Iris pigment epithelial cell (primary cell): ENCODE measurements at places on chromosomes 7 and 10.

DNA sequence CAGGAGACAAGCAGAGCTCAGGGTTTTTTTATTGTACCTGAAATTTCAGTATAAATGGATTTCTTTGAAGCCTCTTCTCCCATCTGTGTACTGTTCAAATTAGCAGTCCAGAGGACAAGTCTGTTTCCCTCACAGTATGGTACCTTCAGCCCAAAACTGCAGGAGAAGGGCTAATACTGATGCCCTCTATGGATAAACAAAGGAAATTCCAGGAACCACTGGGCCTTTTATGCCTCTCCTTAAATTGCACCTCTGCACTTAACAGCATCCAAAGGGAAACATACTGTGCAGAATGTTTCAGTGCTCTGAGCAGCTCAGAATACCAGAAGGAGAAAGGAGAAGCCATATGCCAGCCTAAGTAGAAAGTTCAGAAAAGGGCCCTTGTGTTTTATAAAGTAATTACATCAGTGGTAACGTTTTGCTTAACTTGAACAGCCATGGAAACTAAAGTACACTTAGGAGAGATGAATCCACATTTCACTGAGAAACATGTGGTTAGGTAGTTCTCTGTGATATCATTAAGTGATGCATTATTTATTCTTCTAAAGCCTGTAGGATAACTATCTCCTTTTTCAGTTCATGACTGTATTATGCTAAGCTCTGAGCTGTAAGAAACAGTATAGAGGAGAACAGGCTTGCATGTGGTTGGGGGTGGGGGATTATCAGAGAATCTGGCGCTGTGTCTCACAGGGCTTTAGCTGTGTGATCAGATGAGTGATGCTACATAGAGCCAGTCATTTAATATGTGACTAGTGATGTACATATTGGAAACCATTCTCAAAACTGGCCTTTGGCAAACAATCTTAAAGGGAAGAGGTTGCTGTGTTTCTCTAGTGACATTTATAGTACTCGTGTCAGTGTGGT lies 111.3 kb downstream of the POU6F2 start:
- DNase-seq = no peak

DNA sequence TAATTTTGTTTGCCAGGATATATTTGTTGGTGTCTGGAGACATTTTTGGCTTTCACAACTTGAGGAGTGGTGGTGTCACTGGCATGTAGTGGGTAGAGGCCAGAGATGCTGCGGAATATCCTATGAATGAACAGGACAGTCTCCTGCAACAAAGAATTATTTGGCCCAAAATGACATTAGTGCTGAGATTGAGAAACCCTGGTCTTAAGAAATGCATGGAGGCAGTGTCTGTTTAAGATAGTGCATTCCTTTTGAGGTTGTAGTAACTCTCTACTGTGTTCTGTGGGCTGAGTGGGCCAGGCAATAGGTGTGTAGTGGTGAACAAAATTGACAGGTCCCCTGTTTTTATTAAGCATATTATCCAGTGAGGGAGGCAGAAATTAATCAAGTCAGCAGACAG lies 165.5 kb downstream of the CDK14 start:
- DNase-seq = peak; percentile 47

- DNase-seq = peak; percentile 63
Measured at GRCh38 chr7:98323597-98324322, 42.3 kb downstream of the BRI3 start.

DNA sequence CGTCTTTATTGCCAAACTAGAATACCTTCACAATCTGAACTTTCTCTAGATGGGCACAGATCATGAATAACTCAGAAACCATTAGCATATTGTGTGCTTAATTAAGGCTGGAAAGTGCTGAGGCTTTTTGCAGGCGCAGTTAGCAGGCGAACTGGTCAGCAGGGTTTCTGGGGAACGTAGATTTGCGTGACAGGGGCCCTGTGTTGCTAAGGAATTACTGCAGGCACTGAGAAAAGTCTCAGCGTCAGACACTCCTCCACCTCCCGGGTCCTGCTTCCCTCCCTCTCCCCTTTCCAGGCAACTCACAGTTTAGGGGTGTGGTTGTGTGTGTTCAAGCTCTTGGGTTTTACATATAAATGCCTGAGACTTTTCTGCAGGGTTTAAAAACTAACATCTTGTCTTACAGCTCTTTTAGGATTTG lies 2.2 kb downstream of the MAP3K8 start:
- peak; percentile 80 for DNase-seq

DNA sequence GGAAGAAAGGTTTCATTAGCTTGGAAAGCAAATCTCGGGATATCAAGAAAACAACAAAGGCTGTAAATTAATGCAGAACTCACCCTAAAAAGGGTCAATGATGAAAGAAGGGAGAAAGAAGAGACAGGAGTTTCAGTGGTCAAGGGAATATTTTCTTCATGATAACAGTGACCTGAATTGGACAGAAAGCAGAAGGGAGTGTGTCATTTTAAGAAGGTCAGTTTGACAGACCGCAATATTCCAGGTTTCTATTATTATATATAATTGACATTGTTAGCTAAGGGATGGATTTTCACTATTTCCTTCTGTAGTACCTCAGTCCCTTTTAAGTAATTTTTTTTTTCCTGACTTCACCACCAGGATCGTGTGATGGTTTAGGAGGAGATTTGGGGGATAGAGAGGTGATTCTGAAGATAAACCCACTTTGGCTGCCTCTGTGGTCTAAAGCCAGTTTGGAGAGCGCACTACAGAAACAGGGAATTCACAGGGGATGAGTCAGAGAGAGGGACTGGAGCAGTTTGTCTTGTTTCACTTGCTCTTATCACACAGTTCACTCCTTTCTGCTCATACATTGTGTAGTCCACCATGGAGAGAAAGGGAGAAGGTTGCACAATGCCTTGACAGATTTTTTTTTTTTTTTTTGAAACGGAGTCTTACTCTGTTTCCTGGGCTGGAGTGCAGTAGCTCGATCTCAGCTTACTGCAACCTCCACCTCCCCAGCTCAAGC lies 417.9 kb downstream of the AUTS2 start:
- peak; percentile 25 for DNase-seq

GRCh38 chr10:84290235-84290634 lies 38.2 kb upstream of the CCSER2 start:
- DNase-seq = no peak

GRCh38 chr10:117945651-117946050 lies 101.1 kb downstream of the RAB11FIP2 start:
- no peak for DNase-seq
